ENCODE measurements at places on chromosomes 3 and 15.

GRCh38 chr3:122623031-122623829 is 45.8 kb downstream of the PARP15 start:
- no peak for DNase-seq

- DNase-seq, result no peak
These were observed 66.7 kb downstream of the SLC24A1 start for GRCh38 chr15:65688462-65688861.

GRCh38 chr15:99507504-99508310 is 58.1 kb upstream of the MEF2A start:
- no peak for DNase-seq

GRCh38 chr3:14606669-14607339 is 44.8 kb upstream of the CCDC174 start:
- no peak for DNase-seq

DNA sequence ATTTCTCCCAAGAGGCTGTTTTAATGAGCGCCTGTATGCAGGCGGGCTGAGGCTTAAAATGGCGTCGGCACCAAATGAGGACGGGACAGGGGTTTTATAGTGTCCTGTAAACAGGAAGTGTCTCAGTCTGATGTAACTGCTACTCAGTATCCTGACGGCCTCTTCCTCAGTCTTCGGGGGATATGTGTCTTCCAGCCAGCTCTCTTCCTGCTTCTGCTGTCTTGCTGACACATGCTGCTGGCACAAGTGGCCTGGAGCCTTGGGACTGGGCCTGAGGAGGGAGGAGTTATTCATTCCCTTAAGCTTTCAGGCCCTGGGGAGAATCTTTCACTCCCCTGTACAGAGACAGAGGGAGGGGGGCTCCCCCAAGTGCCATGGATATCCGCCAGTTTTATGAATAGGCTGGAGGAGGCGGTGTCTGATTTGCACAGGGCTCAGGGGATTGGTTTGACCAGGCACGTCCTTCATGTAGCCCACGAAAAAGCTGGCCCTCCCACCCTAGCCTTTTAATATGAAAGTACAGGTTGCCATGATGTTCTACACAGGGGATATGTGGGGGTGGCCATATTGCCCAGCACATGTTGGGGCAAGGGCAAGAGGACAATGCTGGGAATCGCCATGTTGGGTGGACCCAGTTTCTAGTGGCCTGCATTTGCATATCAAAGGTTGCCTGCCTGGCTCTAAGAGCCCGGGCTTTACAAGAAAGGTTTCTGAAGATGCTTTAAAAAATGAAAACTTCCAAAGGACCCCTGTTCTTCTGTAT is 19.9 kb downstream of the NDUFB4 start:
- no peak for DNase-seq

GRCh38 chr15:83108266-83109219 is 1.1 kb downstream of the TM6SF1 start:
- DNase-seq, result no peak

GRCh38 chr15:45921376-45921775 is 286.5 kb downstream of the SQOR start:
- DNase-seq, result no peak

DNA sequence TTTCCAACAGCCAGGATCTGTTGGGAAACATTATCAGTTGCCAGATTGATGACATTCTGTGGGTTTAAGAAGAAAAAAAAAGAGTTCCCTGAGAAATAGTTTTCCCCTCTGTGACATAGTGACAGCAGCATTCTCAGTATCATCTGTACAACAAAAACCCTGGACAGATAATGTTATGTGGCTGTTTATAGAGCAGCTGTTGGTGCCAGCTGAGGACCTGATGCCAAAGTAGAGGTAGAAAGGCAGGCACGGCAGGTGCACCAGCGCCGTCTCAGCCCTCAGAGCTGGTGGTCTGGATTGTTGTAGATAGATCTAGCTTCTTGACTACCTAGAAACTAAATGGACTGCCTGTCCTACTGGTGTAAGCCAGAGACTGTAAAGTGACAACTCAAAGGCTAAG is 56.2 kb upstream of the FILIP1L start:
- no peak for DNase-seq

DNA sequence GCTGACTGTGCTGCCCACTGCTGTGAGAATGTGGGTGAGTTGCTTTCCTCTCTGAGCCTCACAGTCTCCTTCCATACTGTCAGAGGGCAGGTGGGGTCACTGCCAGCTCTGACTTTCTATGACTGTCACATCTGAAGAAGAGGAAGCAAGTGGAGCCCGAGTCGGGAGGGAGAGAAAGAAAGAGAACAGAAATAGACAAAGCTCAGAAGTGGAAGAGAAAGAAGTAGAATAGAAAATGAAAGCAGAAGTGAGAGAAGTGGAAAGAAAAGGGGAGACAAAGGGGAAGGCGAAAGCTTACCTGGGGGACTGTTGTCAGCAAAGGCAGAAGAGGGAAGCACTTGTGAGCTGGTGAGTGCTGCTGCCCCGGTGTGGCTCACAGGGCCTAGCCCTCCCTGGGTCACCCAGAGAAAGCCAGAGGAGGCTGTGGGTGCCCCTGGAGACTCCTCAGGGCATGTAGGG is 57.9 kb downstream of the EPHB1 start:
- DNase-seq, result no peak

GRCh38 chr3:100471444-100471843 is 21.0 kb upstream of the TMEM45A start:
- no peak for DNase-seq

GRCh38 chr3:58680879-58681525 is 14.4 kb upstream of the FAM3D start:
- DNase-seq, result no peak

DNA sequence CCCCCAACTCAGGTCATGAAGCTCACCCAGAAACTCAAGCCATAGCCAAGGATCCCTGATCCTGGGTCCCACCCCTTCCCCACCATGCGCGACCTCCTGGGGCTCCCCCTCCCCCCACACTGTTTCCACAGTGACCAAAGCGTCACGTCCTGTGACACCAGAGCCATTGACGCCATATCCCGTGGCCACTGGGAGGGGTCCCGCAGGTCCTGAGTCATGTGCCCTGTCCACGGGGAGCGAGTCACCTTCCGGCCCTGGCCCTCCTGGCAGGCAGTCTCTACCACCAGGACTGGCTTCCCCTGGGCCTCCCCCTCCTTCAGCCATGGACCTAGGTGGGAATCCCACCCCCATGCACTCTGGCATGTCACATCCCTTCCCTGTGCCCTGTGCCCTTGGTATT is 15.6 kb downstream of the SEMA3F start:
- no peak for DNase-seq

- no peak for DNase-seq
These were observed 9.2 kb upstream of the CCDC33 start for GRCh38 chr15:74226761-74227540.

- no peak for DNase-seq
These were observed 56.6 kb downstream of the BBX start for GRCh38 chr3:107579371-107579770.

DNA sequence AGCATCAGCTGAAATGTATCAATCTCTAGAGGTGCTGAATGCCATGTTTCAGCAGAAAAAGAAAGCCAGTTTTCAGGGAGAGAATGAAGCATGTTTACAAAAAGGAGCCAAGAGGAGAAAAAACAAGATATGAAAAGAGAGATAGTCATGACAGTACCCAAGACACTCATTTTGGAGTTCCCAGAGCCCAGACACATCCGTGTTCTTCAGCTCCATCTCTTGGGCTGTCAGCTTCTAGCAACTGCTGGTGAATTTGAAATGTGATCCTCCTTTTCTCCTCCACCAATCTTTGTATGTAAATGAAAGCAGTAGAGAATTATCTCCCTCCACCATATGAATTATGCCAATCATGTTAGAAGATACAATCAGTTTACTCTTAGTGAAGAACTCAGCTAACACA is 93.0 kb upstream of the SLC25A36 start:
- DNase-seq, result no peak

DNA sequence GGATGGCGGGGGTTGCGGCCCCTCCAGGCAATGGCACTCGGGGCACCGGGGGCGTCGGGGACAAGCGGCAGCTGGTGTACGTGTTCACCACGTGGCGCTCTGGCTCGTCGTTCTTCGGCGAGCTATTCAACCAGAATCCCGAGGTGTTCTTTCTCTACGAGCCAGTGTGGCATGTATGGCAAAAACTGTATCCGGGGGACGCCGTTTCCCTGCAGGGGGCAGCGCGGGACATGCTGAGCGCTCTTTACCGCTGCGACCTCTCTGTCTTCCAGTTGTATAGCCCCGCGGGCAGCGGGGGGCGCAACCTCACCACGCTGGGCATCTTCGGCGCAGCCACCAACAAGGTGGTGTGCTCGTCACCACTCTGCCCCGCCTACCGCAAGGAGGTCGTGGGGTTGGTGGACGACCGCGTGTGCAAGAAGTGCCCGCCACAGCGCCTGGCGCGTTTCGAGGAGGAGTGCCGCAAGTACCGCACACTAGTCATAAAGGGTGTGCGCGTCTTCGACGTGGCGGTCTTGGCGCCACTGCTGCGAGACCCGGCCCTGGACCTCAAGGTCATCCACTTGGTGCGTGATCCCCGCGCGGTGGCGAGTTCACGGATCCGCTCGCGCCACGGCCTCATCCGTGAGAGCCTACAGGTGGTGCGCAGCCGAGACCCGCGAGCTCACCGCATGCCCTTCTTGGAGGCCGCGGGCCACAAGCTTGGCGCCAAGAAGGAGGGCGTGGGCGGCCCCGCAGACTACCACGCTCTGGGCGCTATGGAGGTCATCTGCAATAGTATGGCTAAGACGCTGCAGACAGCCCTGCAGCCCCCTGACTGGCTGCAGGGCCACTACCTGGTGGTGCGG is 1.9 kb downstream of the CHST2 start:
- no peak for DNase-seq

GRCh38 chr3:58387650-58388546 is 45.7 kb downstream of the PDHB start:
- DNase-seq, result no peak

- DNase-seq, result no peak
These were observed 109.9 kb downstream of the TBC1D5 start for GRCh38 chr3:17632401-17633100.

- DNase-seq, result no peak
These were observed 87.0 kb downstream of the FOXB1 start for GRCh38 chr15:60091157-60091556.

- no peak for DNase-seq
These were observed 60.0 kb upstream of the MNS1 start for GRCh38 chr15:56524915-56525314.

DNA sequence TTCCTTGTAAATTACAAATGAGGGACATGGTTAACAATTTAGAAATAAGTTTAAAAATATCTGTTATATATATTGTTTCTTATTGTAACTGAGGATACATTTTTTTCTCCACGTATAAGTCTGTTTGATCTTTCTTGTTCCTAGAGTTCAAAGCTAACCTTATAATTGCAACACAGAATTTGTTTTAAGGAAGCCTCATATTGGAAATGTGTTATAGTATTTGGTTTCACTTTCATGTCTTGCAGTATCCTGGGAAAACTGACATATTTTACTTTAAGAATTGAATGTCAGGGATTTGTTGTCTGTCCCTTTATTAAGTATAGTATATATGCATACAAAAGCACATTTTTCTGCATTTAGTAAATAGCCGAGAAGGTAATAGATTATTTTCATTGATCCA is 23.5 kb upstream of the NIT2 start:
- no peak for DNase-seq

DNA sequence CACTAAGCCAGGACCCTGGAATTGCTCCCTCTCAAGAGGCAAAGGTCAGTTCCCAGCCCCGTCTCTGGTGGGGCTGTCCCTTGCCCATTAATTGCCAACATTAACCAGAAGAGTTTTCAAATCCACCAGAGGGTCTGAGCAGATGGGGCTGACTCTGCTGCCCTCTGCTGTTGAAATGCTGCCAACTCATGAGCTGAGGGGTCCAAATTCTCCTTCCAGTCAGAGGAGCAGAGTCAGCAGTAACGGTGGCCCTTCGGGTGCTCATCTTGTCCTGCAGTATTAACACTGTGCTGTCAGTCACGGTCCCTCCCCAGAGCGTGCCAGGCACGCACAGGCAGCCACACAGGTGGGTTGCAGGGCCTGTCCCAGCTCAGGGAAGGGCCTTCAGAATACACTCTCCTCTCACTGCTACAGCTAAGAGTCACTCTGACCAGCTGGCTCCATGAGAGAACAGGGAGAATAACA is 10.7 kb upstream of the SPTBN5 start:
- DNase-seq, result no peak

GRCh38 chr3:59518283-59519055 is 468.6 kb upstream of the CFAP20DC start:
- no peak for DNase-seq

DNA sequence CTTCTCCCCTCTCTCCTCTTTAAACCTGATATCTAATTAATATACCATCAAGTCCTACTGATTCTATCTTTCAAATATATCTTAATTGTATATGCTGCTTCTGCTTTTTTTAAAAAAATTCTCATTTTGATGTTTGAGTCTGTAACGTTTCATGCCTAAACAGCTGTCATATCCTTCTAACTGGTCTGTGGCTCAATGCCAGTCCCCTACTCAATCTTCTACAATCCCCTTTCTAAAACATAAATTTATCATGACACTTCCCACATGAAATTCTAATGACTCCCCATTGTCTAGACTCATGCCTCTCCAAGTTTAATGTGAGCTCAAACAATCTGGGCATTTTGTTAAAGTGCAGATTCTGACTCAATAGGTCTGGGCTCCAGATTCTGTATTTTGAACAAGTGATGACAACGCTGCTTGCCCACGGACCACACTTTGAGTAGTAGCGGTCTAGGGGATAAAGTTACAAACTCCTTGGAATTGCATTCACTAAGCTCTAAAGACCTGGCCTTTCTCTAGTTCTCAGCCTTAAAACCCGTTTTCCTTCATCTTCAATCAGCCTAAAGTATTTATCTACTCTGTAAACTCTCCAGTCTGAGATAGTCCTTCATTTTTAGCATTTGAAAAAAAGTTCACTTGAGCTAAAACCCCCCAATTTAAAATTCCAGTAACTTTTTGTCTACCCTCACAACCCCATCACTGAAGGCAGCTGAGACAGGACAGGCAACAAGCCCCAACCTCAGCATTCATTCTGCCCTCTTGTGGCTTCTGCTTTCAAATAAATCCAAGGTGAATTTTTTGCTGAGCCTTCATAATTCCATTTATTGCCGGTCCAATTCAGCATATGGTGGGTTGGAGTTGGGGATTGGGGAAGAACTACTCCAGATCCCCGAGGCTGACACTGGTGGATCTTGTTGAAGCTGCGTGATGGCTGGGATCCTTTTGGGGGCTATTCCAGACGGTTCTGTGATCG is 88.1 kb upstream of the THRB start:
- DNase-seq, result no peak

- no peak for DNase-seq
These were observed 13.9 kb downstream of the ROBO2 start for GRCh38 chr3:77053795-77054194.

DNA sequence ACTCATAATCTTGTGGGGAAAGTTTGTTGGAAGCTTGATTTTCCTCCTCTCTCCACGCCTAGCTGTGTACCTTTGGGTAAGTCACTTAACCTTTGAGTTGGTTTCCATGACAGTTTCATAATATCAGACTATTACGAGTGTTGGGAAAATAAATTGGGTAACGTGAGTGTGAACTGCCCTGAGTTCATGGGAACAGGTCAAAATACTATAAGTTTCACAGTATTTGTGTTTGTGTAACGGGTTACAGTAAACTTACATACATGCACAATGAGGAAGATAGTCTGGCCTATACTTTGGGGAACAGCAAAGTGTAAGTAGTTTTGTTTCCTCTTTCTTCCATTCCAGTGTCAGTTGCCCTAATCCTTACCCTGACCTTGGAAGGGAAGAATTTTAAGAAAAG is 509.9 kb downstream of the MECOM start:
- DNase-seq, result no peak

All from NCI-H1930 (cell line).